Natural killer cell (primary cell): ENCODE measurements at places on chromosomes 3 and 15.
A peak's percentile ranks its signal among the peaks of the same experiment; 100 is the strongest.

DNA sequence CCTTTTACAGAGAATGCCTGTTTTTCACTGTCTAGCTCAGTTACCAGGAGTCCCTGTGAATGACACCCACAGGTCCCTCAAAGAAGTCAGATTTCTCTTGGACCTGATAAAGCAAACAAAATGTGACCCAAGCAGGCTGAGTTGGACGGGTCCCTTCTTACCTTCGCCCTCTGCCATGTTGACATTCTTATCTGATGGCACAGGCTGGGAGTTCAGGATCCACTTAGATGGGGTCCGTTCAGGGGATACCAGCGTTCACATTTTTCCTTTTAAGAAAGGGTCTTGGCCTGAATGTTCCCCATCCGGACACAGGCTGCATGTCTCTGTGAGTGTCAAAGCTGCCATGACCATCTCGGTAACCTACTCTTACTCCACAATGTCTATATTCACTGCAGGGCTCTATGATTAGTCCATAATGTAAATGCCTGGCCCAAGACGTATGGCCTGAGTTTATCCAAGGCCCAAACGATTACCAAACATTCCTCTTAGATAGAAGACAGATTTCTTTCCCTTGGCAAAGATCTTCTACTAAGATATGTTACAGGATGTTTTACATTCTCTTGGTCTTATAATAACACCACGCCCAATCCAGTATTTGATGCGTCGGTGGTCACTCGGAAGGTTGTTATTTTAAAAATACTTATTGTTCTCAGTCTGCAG, 179.1 kb downstream of the THSD4 start:
- DNase-seq = no peak
- H3K27me3 ChIP-seq = peaks cover 5% of the 10 kb centered on the region
- H3K27ac ChIP-seq = no peak overlapping the region

DNA sequence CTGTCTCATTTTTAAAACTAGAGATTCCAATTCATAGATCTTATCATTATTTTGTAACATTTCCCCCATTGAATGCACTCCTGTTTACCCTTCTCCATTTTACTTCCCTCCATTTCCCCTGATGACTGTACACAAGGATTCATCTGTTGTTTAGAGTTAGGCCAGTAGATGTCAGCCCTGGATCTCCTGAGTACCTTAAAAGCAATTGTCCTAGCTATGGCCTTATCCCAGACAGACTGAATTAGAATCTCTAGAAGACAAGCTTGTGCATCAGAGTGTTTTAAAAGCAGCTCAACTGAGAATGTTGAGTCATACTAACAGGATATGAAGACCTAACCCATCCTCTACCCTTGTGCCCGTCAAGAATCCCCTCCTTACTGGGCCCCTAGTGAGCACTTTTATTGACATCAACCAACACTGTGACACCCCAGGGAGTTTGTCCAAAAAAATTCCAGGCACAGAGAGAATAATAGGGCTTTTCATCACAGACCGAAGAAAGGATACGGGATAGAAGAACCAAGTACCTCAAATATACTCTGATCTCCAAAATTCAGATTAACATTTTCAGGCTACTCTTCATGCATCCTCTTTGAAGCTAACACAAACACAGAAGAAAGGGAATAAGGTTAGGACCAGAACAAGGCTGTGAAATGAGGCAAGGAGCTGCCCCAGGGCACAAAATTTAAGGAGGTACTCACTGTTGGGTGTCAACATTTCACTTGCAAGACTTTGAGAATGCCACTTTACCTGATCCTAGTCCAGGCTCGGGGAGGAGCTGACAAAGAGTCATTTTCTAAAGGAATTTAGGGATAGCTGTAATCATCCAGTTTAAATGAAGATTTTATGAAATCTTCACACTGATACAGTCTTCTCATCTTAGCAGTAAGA, 17.1 kb downstream of the ZBED2 start:
- H3K27ac ChIP-seq = no peak overlapping the region
- no peaks in the 10 kb centered on the region for H3K27me3 ChIP-seq
- H3K36me3 ChIP-seq = peaks cover 38% of the 10 kb centered on the region
- no peak overlapping the region for H3K4me3 ChIP-seq

DNA sequence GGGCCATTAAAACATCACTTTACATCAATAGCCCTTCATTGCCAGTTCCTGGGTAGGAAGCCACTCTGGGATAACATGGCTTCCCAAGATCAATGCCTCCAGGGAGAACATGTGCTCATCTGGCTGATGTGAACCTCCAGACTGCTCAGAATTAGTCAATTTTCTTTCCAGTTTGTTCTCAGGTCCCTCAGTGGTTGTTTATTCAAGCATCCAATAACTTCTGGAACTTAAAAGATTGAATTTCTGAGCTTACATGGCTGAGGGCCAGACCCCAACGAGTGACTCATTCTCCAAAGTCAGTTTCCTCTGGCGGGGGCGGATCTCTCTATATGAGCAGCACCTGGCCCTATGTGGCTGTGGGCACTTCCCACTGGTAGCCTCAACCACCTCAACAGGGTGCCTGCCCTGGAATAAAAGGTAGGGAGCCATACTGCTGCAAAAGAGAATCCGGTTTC, 34.0 kb downstream of the LYZL4 start:
- no peaks in the 10 kb centered on the region for H3K36me3 ChIP-seq
- no peaks in the 10 kb centered on the region for H3K27me3 ChIP-seq
- H3K27ac ChIP-seq = no peak overlapping the region
- no peak overlapping the region for H3K4me3 ChIP-seq

GRCh38 chr15:73572296-73572695, 60.9 kb downstream of the NPTN start:
- no peak overlapping the region for H3K27ac ChIP-seq
- H3K4me1 ChIP-seq = no peaks in the 10 kb centered on the region
- H3K36me3 ChIP-seq = peaks cover 66% of the 10 kb centered on the region
- H3K4me3 ChIP-seq = no peak overlapping the region
- DNase-seq = no peak

GRCh38 chr3:79361748-79362378, 405.9 kb downstream of the ROBO1 start:
- no peak overlapping the region for H3K4me3 ChIP-seq
- H3K4me1 ChIP-seq = no peaks in the 10 kb centered on the region
- DNase-seq = no peak
- H3K27ac ChIP-seq = no peak overlapping the region
- no peaks in the 10 kb centered on the region for H3K36me3 ChIP-seq
- H3K27me3 ChIP-seq = no peaks in the 10 kb centered on the region

- H3K4me3 ChIP-seq = no peak overlapping the region
Observed at GRCh38 chr3:58474967-58475578, 16.8 kb upstream of the KCTD6 start.

DNA sequence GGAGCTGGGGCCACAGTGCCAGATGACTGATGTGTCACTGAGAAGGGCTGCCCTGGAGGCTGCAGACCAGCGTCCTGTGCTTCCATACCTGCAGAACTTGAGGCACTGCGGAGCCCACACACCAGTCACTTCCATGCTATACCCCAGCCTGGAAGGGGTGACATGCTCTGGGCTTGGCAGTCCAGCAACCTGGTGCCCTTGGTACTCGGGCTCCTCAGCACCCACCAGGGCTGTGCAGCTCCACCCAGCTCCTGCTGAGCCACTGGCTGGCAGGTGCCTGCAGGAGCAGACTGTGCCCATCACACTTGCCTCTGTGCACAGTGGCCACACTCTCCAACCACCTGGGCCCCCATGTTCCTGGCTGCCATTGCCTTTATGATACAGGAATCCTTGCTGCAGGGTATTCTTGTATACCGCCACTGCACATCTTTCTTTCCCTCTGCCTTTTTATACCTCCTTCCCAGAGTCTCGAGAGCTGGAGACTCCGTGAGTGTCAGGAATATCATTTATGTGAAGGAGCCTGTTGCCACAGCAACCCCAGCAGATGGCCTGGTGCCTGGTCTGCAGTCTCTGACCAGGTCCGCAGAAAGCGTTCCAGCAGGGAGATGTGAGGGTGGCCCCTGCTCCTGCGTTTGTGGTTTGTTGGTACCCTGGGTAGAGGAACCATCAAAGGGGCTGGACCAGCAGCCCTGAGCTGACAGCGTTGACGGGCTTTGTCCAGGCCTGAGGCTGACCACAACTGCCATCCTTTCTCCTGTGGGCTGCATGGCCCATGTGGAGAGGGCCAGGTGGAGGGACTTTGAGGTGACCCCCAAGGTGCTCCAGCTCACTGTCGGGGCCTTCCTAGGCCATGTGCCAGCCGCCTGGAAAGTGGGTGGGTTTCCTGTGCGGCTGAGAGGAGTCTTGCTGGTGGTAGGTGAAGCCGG, 93.4 kb upstream of the PLXNA1 start:
- no peaks in the 10 kb centered on the region for H3K36me3 ChIP-seq
- no peaks in the 10 kb centered on the region for H3K27me3 ChIP-seq
- DNase-seq = no peak

- no peak overlapping the region for H3K27ac ChIP-seq
- H3K4me3 ChIP-seq = no peak overlapping the region
- no peaks in the 10 kb centered on the region for H3K4me1 ChIP-seq
- H3K27me3 ChIP-seq = no peaks in the 10 kb centered on the region
- H3K36me3 ChIP-seq = no peaks in the 10 kb centered on the region
Observed at GRCh38 chr3:189629803-189630455, 1.3 kb upstream of the TP63 start.

- no peaks in the 10 kb centered on the region for H3K4me1 ChIP-seq
- H3K27ac ChIP-seq = no peak overlapping the region
- H3K36me3 ChIP-seq = peaks cover 78% of the 10 kb centered on the region
- no peak overlapping the region for H3K4me3 ChIP-seq
- no peaks in the 10 kb centered on the region for H3K27me3 ChIP-seq
Observed at GRCh38 chr15:52370010-52370409, 74.4 kb upstream of the MYO5C start.

DNA sequence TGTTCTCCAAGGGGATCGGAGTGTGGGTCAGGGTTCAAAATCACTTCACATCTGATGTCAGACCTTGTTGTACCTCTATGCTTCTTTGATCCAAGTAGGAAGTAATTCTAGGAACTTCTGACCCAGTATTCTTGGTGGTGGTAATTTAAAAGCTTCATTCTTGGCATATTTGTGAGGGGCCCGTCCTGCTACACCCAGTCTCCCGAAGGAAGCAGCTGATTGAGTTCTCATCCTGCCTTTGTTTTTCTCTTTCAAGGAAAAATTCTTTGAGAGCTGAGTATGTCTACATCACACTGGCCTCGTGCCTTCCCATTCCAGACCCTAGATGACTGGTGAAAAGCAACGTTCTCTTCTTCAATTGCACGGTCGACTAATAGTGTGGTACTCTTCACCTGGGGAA, 234.4 kb upstream of the TPRG1 start:
- no peak overlapping the region for H3K4me3 ChIP-seq
- H3K27ac ChIP-seq = no peak overlapping the region
- DNase-seq = no peak
- no peaks in the 10 kb centered on the region for H3K27me3 ChIP-seq
- no peaks in the 10 kb centered on the region for H3K36me3 ChIP-seq

GRCh38 chr15:58139276-58139988, 1.3 kb downstream of the AQP9 start:
- H3K4me3 ChIP-seq = no peak overlapping the region
- no peaks in the 10 kb centered on the region for H3K4me1 ChIP-seq
- H3K27ac ChIP-seq = peak overlapping the region; percentile 32
- H3K36me3 ChIP-seq = no peaks in the 10 kb centered on the region
- DNase-seq = no peak

GRCh38 chr3:171126478-171127209, 100.1 kb upstream of the SLC2A2 start:
- DNase-seq = no peak
- H3K4me3 ChIP-seq = no peak overlapping the region
- no peaks in the 10 kb centered on the region for H3K27me3 ChIP-seq
- no peak overlapping the region for H3K27ac ChIP-seq
- H3K36me3 ChIP-seq = peaks cover 47% of the 10 kb centered on the region

DNA sequence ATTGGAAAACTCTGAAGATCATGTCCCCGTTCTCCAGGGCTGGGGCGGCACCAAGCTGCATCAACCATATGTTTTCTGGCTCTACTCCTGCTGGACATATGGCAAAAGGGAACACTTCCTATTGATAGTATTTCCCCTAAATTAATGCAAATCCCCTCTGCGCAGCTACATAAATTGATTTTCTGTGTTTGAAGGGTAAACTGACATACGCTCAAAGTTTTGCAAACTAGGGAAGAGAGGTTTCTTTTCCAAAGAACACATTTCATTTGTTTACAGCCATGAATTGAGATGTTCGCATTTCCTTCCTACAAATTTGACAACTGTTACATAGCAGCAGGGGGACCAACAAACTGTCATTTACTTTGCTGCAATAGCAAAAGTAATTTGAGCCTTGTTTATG, 35.9 kb downstream of the CTXND1 start:
- H3K27me3 ChIP-seq = no peaks in the 10 kb centered on the region
- H3K4me1 ChIP-seq = no peaks in the 10 kb centered on the region
- no peak for DNase-seq
- H3K27ac ChIP-seq = no peak overlapping the region

GRCh38 chr3:28934126-28934813, 346.6 kb upstream of the RBMS3 start:
- H3K36me3 ChIP-seq = no peaks in the 10 kb centered on the region
- H3K27ac ChIP-seq = no peak overlapping the region
- no peaks in the 10 kb centered on the region for H3K27me3 ChIP-seq
- H3K4me1 ChIP-seq = no peaks in the 10 kb centered on the region
- no peak for DNase-seq

GRCh38 chr3:15391007-15391406, 36.3 kb downstream of the METTL6 start:
- H3K4me3 ChIP-seq = no peak overlapping the region
- no peak for DNase-seq
- H3K4me1 ChIP-seq = no peaks in the 10 kb centered on the region
